ENCODE measurements at places on chromosomes 16 and 17.

GRCh38 chr16:6345090-6345489, 987.6 kb upstream of the RBFOX1 start:
- no peak for DNase-seq

DNA sequence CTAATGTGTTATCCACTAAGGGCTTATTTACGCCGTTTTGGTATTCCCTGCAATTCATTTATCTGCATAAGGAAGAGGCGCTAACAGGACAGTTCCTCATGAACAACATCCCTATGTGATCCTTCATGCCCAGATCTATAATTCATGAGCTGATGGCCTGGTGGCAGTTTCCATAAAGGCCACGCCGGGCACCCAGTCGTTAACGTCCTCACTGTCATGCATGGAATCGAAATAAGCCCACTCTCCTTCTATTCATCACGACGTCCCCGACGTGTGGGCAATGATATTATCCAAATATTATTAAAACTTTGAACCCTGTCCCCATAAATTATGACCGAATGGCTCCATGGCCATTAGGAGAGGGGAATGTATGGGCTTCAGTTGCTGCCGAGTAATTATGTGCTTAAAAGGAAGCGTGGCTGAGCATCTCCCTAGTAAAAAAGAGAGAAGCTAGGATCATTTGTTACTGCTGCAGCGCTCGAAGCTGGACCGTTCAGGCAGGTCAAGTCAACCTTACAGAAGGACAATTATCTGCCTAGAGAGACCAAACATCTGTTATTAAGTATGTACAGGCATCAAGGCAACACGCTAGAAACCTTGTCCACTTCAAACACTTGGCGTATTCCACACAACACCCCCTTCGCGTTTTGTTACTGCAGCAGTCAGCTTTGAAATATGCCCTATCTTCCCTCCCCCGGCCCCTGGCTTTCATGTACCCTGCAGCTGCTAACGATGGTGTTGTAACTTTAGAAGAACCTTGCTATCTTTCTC, 94.0 kb upstream of the SALL1 start:
- no peak for DNase-seq

DNA sequence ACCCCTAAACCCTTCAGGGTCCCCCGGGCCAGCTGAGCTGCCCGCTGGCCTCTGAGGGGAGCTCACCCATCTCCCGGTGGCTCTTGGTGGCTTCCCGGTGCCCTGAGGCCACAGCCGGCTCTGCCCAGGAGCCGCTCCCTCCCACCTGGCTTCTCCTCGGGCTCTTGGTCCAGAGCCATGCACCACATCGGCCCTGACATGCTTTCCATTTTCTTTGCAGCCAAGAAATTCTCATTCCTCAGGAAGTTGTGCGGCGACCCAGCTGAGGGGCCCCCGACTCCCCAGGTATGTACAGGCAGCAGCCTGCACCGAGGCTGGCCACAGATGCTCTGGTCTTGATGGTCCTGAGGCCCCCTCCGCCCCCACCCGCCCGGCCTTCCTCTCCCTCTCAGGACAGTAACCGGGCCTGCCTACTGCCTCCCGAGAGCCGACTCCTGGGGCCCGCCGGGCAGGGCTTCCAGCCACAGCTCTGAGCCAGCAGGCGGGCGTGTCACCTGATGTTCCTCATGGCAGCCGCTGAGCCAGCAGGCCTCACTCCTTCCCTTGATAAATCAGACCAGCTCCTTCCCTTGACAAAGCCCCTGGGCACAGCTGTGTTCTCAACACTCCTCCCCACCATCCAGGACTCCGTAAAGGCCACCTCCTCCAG, 28.4 kb upstream of the ZFPM1 start:
- DNase-seq: no peak

GRCh38 chr17:8455665-8456209, 20.1 kb downstream of the NDEL1 start:
- DNase-seq: no peak

DNA sequence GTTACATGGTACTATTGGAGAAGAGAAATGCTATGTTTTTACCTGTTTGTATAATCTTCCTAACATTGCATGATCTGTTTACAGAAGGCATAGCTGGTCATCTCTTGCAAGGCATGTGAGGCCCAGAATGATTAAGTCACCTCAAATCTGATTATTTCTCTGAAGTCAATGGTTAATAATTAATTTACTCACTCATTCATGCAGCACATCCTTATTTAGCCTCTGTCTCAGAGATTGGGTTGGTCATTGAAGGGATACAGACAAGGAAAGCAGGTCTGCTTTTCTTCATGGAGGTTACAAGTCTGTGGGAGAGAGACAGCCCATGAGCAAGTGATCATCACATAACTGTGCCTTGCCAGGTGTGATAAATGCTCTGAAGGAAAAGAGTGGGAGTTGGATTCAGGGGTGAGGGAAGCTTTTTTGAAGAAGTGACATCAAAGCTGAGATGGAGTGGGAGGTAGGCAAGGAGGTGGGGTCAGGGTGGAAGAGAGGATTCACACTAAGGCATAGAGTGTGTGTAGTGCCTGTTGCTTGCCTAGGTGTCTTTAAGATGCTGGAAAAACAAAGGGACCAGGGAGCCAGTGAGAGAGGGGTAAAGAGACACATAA, 16.3 kb upstream of the RBFOX1 start:
- no peak for DNase-seq

DNA sequence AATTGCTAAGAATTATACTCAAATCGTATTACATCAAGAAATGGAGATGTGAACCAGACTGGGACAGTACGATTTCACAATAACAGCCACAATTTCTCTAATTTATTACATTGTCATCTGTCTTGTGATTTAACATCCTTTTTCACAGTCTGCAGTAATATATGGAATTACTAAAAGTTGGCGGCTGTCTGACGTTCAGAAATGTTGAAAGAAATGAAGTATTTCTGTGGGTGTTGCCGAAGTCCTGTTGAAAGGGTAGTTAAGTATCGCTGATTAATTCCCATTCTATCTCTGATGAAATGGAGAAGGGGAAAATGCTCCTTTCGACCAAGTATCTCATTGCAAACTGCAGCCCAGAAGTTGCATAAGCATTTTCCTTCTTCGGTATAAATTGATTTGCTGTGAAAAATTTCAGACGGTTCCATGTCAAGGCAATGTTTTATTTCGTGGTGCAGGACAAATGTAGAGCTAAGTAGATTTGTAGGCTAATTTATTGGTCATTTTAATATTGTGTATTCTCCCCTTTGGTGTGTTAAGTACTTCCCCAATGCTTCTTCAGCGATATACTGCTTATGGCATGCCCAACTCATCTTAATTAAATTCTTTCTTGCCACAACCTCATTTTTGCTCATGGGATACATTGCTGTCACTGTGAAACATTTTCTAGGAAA, 775.2 kb upstream of the RBFOX1 start:
- DNase-seq: no peak

DNA sequence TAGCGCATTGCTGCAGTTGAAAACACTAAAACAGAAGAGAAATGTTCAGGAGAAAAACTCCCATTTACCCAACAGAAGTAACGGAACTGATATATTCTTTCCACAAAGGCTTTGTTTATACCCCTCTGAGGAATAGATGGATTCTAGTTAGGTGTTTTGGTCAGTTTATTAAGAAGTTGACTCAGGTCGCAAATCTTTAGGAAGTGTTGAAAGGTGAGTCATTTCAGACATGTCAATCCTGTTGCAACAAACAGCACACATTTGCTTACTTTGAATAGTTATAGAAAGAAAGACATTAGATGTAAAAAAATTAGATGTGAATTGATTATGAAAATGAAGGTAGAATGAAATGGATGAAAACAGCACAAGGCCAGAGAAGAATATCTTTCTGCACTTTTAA, 941.0 kb downstream of the KCNJ2 start:
- no peak for DNase-seq

- no peak for DNase-seq
Measured at GRCh38 chr16:67391424-67392300, 1.6 kb downstream of the TPPP3 start.

DNA sequence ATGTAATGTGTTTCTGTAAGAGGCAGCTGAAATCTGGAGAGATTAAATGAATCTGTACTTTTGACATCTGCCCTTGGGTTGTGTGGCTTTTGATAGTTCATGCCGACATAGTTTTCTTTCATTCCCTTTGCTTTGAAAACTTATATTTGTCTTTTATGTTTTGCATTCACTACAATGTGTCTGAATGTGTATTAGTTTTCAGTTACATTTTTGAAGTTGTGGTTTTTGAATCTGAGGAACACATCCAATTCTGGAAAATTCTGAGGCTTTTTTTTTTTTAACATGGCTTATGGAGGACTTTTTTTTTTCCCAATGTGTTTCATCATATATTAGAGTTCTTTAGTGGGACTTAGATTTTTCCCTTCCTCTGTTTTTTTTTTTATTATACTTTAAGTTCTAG, 683.7 kb upstream of the SOX9 start:
- no peak for DNase-seq

DNA sequence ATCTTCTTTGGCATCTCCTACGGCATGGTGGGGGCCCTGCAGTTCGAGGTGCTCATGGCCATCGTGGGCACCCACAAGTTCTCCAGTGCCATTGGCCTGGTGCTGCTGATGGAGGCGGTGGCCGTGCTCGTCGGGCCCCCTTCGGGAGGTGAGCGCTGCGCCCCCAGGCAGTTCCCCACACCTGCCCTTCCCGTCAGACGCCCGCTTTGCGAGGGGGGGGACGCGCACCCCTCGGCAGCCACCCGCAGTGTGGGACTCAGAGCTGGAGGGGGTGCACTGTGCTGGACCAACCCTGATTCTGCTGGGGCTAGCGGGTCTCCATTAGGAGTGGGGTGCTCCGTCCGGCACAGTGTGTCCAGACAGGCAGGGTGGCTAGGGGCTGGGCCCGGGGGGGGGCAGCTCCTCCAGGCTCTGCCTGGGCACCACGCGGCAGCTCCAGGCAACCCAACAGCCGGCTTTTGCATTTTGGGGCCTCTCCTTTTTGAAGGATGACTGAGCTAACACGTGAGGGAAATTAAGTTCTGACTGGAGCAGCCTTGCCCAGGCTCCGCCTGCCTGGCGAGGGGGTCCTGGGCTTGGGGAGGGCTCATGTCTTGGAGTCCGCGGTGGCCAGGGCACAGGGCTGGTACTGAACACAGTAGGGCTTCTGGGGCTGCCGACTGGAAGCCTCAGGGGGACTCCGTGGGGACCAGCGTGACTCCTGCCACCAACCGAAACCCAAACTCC, 9.1 kb downstream of the SLC16A3 start:
- no peak for DNase-seq

GRCh38 chr17:40910441-40910841, 25.4 kb upstream of the KRT20 start:
- DNase-seq: no peak

- no peak for DNase-seq
Measured at GRCh38 chr17:14067347-14067746, 2.0 kb upstream of the COX10 start.

- DNase-seq: no peak
Measured at GRCh38 chr17:50102164-50102991, 7.2 kb downstream of the PDK2 start.

Measured in NCI-H2081 treated with DMSO at 0.1 percent for 48 hours (cell line).